Left lung (tissue), 14 donors: ENCODE measurements at places on chromosomes 5 and 9.

DNA sequence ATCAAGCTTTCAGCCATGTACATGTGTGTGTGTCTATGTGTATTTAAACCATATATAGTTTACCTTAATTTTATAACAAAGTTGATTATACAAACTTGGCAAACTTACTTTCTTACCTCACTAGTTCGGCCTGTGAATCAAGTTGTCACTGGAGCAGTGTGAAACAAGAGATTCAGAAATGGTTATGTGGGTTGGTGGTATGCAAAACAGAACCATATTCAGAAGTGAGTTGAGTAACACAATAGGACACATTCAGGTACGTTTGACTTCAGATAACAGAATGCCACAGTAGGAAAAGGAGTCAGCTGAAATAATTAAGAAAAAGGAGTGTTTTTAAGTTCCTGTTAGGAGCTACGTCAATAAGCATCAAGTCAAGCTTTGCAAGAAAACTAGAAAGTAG is 21.5 kb downstream of the XPA start:
- no peak for DNase-seq

GRCh38 chr5:132054697-132055440 is 5.6 kb upstream of the IL3 start:
- DNase-seq: no peak

DNA sequence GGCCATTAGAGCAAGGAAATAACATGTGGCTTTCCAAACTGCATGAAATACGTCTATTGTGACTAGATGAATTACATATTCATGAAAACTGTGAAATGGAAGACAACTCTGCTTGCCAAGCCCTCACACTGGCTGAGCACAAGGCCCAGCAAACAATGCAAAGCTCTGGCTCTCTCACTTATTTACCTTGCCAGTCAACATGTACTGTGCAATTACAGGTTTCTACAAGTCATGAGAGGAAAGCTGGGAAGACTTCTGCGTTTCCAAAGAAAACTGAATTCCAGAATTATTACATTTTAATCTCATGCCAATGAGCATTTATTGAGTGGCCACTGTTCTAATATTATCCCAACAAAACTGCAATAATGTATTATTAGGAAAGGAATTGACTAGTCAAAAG is 12.1 kb upstream of the C5orf63 start:
- no peak for DNase-seq

DNA sequence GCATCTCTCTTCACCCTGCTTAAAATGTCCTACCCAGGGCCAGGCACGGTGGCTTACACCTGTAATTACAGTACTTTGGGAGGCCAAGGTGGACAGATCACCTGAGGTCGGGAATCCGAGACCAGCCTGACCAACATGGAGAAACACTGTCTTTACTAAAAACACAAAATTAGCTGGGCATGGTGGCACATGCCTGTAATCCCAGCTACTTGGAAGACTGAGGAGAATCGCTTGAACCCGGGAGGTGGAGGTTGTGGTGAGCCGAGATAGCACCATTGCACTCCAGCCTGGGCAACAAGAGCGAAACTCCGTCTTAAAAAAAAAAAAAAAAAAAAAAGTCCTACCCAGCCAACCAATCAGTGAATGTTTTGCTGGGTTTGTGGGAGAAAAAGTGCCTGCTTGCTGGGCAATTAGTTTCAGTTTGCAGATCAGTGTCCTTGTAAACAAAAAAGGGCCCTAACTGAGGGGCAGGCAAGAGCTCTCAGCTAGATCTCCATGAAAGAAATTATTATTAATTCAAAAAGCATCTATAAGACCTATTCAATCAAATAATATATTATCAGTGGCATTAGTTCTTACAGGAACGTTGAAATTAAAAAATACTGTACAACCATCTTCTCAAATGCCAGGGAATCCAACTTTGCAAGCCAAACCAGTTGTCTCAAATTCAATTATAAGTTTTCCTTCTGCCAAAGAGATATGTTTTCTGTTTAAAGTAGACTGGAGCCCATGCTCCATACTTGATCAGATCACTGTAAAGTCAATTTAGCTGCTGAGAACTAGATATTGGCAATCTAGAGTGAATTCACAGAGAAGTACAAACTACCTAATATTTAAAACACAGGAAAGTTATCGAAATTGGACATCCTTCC is 3.9 kb downstream of the MEGF9 start:
- DNase-seq: no peak

GRCh38 chr5:173534664-173535063 is 81.8 kb downstream of the BOD1 start:
- DNase-seq: no peak

GRCh38 chr5:73940801-73941200 is 314.8 kb downstream of the ARHGEF28 start:
- no peak for DNase-seq
